ENCODE measurements at places on chromosomes 1 and 21.

- peak; percentile 64 for DNase-seq
Observed at GRCh38 chr1:203286161-203286984, 18.9 kb upstream of the BTG2 start.

DNA sequence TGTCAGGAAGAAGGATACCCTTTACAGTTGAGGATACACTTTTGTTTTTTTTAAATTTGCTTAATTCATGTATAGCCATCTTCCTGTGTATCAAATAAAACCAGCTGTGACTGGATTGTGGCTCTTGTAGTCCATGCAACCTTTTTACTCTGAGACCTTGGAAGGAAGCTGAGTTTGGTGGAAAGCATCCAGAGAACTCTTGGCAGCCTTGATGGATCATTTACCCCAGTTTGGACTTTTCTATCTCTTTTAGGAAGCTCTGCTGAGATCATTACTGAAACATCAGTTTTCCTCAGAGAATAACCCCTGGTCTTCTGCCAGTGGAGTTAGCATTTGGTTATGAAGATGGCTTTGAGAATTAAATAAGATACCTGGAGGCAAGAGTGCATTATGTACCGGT is 21.2 kb upstream of the APOBEC4 start:
- DNase-seq: no peak

GRCh38 chr1:41981796-41982195 is 63.1 kb upstream of the HIVEP3 start:
- DNase-seq: no peak

DNA sequence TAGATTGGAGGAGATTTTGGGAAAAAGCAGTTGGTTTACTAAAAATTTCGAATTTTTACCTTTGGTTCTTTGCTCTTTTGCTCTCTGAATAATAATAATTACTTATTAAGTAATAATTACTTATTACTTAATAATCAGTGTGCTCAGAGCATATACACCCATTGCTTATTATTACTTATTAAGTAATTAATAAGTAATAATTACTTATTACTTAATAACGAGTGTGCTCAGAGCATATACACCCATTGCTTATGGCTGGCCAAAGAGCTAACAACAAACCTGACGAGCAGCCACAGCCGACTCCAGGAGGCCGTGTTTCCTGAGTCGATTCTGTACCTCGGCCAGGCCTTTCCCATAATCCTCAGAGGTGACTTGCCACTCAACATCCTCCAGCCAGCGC is 20.5 kb downstream of the SPTA1 start:
- DNase-seq: no peak

DNA sequence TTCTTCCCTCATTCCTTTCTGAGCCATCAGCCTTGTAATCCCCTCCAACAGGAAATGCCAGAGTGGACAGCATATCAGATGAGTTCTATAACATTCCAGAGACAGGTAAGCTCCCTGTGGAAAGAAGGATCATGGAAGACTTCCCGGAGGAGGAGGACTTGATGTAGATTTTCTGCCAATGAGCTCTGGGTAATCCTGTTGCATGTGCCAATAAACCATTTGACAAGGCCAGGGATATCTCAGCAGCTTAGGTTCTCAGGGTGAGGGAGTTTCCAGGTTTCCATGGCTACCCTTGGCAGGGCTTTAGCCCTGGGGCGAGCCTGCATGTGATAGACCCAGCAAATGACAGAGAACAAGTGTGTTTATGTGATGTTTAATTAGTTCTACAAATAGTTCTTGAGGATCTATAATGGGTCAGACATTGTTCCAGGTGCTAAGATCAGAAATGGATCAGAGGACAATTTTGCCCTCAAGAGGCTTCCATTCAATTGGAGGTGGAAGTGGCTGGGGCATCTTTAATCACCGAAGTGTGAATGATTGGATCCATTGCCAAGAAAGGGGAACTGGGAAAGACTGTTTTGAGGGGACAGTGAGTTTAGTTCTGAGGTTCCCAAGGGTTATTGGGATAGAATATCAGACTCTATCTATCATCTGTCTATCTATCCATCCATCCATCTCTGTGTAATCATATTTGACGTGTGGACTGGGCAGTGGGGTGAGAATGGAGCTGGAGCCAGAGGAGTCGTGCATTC is 6.9 kb downstream of the PLA2G5 start:
- DNase-seq: no peak

DNA sequence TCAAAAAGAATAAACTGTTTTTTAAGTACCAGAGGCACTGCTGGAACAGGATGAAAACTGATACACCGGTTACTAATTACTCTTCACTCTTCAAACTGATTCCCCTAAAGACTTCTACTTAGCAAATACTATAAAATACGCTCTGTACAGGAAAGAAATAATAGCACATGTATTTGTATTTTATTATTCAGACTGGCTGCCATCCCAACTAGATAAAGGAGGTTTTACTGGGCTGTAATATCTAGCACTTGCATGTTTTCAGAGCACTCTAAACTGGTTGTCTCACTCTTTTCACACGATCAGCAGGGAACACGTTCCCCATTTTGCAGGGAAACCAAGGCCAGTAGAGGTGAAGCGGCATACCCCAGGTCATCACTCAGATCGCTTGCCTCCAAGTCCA is 9.2 kb downstream of the SMIM12 start:
- no peak for DNase-seq

- no peak for DNase-seq
Observed at GRCh38 chr1:17655169-17655568, 100.0 kb upstream of the ACTL8 start.

- DNase-seq: no peak
Observed at GRCh38 chr1:236149003-236149595, 6.8 kb downstream of the GPR137B start.

- DNase-seq: no peak
Observed at GRCh38 chr1:43832255-43832654, 101.3 kb upstream of the ARTN start.

GRCh38 chr1:9035226-9035625 is 9.0 kb upstream of the SLC2A7 start:
- no peak for DNase-seq

GRCh38 chr1:168069384-168069783 is 67.3 kb downstream of the GPR161 start:
- no peak for DNase-seq

GRCh38 chr1:5858246-5858645 is 134.0 kb downstream of the NPHP4 start:
- no peak for DNase-seq

- no peak for DNase-seq
Observed at GRCh38 chr1:38151399-38151798, 104.8 kb upstream of the POU3F1 start.

DNA sequence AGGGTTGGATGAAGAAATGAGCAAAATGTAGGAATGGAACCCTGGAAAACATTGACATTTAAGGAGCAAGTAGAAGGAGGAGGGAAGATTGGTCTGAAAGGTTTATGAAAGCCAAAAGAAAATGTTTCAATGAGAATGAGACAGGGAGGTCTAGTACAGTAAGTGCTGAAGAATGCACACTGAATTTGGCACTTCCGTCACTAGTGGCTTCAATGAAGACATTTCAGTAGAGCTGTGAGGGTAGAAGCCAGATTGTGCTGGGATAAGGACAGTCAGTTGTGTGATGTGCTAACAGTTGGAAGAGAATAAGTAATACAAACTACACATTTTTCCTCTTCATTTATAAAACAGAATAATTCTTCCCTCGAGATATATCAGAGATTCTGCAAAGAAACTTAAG is 17.1 kb downstream of the THEM4 start:
- DNase-seq: no peak

DNA sequence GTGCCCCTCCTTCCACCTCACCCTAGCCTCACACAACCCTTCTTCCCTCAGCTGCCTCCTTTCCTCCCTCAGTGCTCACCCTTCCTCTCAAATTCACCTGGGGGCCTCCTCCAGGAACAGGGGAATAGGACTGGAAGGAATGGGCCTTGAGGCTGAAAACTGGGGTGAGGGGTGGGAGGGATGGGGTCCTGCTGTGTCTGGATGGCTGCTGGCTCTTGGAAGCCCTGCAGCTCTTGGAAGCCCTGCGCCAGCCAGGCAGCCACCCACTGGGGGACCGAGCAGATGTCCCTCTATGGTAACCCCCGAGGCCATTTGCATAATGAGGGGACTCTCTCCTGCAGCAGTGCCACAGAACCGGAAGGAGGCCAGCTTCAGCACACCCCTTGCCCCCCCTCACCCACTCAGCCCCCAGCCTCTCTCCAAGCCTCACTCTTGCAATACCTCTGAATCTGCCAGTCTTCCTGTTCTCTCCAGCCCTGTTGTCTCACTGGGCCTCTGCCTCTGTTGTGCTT is 85.2 kb downstream of the KIRREL1 start:
- no peak for DNase-seq

DNA sequence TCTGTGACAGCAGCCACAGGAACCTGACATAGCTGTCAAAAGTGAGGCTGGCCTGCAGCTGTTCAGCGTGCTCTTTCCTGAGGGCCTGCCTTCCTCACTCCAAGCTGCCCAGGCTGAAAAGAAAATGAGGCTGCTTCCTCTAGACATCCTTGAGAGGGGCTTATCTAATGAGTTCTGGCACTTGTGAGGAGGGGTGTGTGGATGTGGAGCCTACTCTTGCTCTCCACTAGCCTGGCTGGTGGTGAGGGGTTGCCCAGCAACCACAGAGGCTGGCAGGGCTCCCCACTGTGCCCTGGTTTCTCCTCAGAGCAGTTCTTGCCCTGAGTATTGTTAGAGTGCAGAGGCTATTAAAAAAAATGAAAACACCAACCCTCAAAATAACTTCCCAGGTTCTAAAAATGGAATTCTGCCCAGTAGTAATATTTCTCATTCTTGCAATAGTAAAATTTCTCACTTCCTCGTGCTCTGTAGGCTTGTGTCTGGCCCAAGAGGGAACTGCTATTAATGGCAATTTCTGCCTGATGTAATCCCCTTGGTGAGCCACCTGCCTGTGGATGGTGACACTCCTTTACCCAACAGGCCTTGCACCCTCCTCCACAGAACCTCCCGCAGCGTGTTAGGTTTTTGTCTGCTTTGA is 52.6 kb upstream of the EPS8L3 start:
- no peak for DNase-seq

DNA sequence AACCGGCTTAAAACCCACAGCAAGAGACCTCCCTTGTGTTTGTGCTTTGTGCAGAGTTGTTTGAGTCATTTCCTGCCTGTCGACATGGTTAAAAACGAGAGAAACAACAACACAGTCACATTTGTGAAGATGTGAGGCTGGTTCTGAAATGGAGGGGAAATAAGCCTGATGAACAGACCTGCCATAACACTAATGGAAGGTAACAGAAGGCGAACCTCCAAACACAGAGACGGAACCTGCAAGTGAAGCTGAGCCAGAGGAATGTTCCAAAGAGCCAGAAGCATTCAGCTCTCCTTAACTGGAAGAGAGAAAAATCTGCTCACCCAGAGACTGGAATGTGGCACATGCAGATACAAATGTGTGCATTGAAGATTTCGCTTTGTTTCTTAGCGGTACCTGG is 53.2 kb upstream of the RAVER2 start:
- no peak for DNase-seq

DNA sequence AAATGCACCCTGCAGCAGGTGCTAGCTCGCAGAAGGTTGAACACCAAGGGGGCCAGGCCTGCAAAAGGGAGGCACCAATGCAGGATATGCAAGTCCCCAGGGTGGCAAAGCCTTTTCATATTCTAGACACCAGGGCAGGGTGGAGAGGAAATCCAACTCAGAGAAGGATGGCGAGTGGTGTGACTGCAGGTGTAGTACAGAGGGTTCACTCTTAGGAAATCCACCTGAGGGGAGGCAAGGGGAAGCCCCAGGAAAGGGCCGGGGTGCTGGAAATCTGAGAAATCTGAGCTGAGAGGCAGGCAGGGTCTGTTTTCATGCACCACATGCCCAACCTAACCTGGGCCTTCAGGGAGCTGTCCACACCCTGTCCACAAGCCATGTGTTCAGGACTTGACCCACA is 163.2 kb upstream of the CTTNBP2NL start:
- DNase-seq: no peak

DNA sequence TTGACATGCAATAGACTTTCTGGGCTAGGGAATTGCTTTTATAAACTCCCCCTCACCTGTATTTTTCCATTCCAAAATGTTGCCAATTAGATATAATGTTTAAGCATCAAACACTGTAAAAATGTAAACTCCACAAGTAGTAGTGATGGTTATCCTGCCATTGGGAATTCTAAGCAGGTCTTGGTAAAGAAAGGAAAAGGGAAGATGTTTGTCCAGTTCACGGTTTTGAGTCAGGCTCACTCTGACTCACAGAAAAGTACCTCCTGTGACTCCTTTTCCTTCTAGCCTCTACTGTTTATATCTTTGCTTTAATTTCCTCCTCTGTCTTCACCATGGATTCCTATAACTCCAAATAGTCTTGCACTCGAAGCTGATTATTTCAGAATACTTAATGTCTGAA is 19.0 kb upstream of the PTPN14 start:
- no peak for DNase-seq

- DNase-seq: no peak
Observed at GRCh38 chr1:76425201-76426145, 350.9 kb downstream of the ST6GALNAC3 start.

DNA sequence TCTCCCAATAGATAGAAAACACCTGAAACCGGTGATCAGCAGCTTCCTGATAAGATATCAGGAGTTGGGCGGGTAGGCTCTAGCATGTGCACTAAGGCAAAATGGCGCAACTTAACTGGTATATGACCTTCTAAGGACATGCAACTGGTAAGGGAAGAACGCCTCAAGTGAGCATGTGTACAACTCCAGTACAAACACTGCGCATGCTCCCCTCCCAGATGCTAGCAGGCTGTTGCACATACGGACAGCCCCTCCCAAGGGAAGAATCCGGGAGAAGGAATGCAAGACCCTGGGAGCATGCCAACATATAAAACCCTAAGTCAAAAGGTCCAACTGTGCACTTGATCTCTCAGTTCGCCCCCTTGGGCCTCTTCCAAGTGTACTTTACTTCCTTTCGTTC is 110.8 kb downstream of the TSEN15 start:
- DNase-seq: no peak

DNA sequence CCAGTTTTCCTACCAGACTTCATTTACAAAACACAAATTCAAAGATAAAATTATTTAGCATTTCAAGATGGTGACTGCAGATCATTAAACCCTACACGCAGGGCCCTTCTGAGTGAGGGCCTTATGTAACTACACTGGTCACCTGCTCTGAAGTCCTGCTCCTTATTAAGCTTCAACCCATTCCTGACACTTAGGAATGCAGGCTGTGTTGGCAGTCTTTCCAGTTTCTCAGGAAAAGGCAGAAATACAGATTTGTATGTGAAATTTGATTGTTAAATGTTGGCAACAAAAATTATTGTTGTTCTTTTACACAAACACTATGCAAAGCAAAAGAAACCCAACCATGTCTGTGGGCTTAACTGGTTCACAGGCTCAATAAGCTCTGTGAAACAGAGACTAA is 25.8 kb upstream of the BCAS2 start:
- DNase-seq: no peak

GRCh38 chr21:37193006-37193405 is 74.1 kb downstream of the VPS26C start:
- no peak for DNase-seq
